ENCODE measurements at places on chromosomes 1 and 21. TPM values are rescaled to one million over a fixed set of nuclear protein-coding genes. Genes with fewer than 3 reads are reported as not detected.

HPCAL4 gene
- not detected for total RNA-seq

GBP1 gene
- total RNA-seq = not detected

SPATA1 gene
- total RNA-seq = 1.3 TPM

ARHGAP29 gene
- total RNA-seq = 1.1 TPM

PLPPR5 gene
- 2.0 TPM for total RNA-seq

TESK2 gene
- 3.3 TPM for total RNA-seq

TRABD2B gene
- 0.64 TPM for total RNA-seq

RXRG gene
- 10.4 TPM for total RNA-seq

OLFML3 gene
- 2.9 TPM for total RNA-seq

HTR6 gene
- total RNA-seq = not detected

DDX59 gene
- 10.6 TPM for total RNA-seq

- no peak overlapping the region for H3K4me3 ChIP-seq
- no peak overlapping the region for H3K27ac ChIP-seq
- no peak for DNase-seq
- peaks cover 16% of the 10 kb centered on the region for H3K27me3 ChIP-seq
- peaks cover 37% of the 10 kb centered on the region for H3K4me1 ChIP-seq
These were observed 2.1 kb upstream of the KNCN start for GRCh38 chr1:46553506-46553905.

GRCh38 chr1:7425771-7426170, 345.3 kb upstream of the VAMP3 start:
- H3K27me3 ChIP-seq = no peaks in the 10 kb centered on the region
- no peak overlapping the region for H3K4me3 ChIP-seq
- H3K27ac ChIP-seq = no peak overlapping the region

DNA sequence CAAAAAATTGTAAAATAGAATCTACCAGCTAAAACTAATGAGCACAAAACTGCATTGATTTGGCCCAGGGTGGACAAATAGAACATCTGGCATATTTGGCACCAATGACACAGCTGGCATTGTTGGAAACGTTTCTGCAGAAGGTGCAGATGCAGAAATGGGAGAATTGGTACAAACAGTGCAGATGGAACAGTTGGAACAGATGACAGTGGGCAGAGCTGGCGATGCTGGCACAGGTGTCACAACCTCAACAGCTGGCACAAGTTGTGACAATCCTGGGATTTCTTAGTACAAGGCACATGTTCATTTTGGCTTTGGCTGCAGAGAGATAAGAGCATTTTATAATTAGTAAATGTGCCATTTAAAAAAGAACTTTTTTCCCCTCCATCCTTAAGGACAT, 91.1 kb upstream of the ZBTB18 start:
- peaks cover 5% of the 10 kb centered on the region for H3K27me3 ChIP-seq
- peak overlapping the region; percentile 81 for H3K27ac ChIP-seq
- no peaks in the 10 kb centered on the region for H3K36me3 ChIP-seq
- peaks cover 32% of the 10 kb centered on the region for H3K4me1 ChIP-seq

GRCh38 chr1:218886101-218886871, 287.4 kb upstream of the LYPLAL1 start:
- no peak overlapping the region for H3K4me3 ChIP-seq
- H3K4me1 ChIP-seq = no peaks in the 10 kb centered on the region
- no peak for DNase-seq
- H3K36me3 ChIP-seq = no peaks in the 10 kb centered on the region
- H3K27ac ChIP-seq = no peak overlapping the region
- no peaks in the 10 kb centered on the region for H3K27me3 ChIP-seq

DNA sequence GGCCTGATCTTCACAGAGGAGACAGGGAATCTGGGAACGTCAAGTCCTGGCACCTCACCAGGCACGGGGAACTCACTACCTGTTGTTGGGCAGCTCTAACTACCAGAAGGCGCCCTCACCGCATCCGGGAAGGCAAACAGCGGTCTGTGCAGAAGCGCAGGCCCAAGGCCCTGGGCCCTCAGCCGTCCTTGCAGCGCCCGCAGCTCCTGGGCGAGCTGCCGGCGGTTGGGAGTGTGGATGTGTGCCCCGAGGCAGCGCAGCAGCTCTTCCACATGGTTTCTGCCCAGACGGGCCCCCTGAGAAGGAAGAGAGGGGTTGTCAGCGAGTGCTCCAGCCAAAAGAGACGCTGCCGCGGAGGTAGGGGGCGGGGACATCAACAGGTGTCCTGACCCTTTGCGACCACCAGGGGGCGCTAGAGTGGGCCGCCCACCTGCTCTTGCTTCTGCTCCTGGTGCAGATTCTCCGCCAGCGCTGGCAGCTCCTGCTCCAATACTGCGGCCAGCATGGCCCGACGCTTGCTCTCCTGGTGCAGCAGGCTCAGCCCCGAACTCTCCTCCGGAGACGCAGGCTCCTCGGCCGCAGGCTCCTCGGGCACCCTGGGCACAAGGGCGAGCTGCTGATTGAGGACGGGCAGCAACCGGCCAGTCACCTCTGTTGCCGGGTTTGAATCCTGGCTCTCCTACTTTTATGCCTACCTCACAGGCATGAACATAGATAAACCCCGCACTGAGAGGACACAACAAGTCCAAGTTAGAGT, 9.3 kb downstream of the MAP3K6 start:
- peak; percentile 83 for DNase-seq
- H3K27me3 ChIP-seq = peaks cover 9% of the 10 kb centered on the region
- no peaks in the 10 kb centered on the region for H3K36me3 ChIP-seq
- no peak overlapping the region for H3K4me3 ChIP-seq

- DNase-seq = peak; percentile 89
- peaks cover 8% of the 10 kb centered on the region for H3K27me3 ChIP-seq
- H3K36me3 ChIP-seq = no peaks in the 10 kb centered on the region
- peak overlapping the region; percentile 74 for H3K4me3 ChIP-seq
- peaks cover 68% of the 10 kb centered on the region for H3K4me1 ChIP-seq
- peak overlapping the region; percentile 95 for H3K27ac ChIP-seq
These were observed 14.8 kb upstream of the BTG2 start for GRCh38 chr1:203290261-203291089.

GRCh38 chr1:206812471-206812870, 40.2 kb upstream of the IL10 start:
- H3K4me1 ChIP-seq = no peaks in the 10 kb centered on the region
- H3K27me3 ChIP-seq = no peaks in the 10 kb centered on the region
- no peaks in the 10 kb centered on the region for H3K36me3 ChIP-seq
- no peak overlapping the region for H3K4me3 ChIP-seq

GRCh38 chr21:28455253-28455600, 537.5 kb downstream of the LTN1 start:
- H3K4me3 ChIP-seq = no peak overlapping the region
- H3K36me3 ChIP-seq = no peaks in the 10 kb centered on the region
- H3K27me3 ChIP-seq = no peaks in the 10 kb centered on the region
- no peak for DNase-seq
- no peak overlapping the region for H3K27ac ChIP-seq

- no peaks in the 10 kb centered on the region for H3K27me3 ChIP-seq
- peaks cover 7% of the 10 kb centered on the region for H3K4me1 ChIP-seq
- H3K4me3 ChIP-seq = no peak overlapping the region
- no peak for DNase-seq
- no peaks in the 10 kb centered on the region for H3K36me3 ChIP-seq
These were observed 31.7 kb downstream of the EIF2D start for GRCh38 chr1:206580438-206581113.

GRCh38 chr1:171397851-171398469, 84.0 kb downstream of the FMO4 start:
- no peak overlapping the region for H3K27ac ChIP-seq
- no peaks in the 10 kb centered on the region for H3K4me1 ChIP-seq
- H3K4me3 ChIP-seq = no peak overlapping the region
- H3K27me3 ChIP-seq = peaks cover 2% of the 10 kb centered on the region
- no peaks in the 10 kb centered on the region for H3K36me3 ChIP-seq

DNA sequence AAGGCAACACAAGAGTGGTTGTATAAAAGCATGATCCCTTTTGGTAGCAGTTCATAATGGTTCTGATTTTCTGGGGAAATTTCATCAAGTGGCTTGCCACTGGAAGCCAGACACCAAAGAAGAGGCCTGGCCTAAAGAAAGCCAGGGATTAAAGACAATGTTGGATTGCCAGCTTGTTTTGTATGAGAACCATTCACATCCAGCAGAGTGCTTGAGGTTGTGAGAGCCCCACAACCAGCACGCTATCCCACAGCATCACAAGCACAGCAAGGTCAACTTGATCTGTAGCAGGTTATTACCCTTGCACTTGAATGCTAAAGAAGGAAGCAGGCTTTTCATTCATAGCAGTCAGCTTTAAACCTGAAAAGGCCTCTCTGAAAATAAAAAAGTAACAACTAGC, 399.8 kb downstream of the PLPP3 start:
- H3K4me1 ChIP-seq = no peaks in the 10 kb centered on the region
- H3K27me3 ChIP-seq = no peaks in the 10 kb centered on the region
- H3K4me3 ChIP-seq = no peak overlapping the region
- no peak for DNase-seq
- no peaks in the 10 kb centered on the region for H3K36me3 ChIP-seq
- H3K27ac ChIP-seq = no peak overlapping the region

GRCh38 chr1:29655145-29655544, 418.8 kb downstream of the PTPRU start:
- H3K4me3 ChIP-seq = no peak overlapping the region
- peaks cover 6% of the 10 kb centered on the region for H3K27me3 ChIP-seq
- peaks cover 2% of the 10 kb centered on the region for H3K36me3 ChIP-seq

GRCh38 chr1:36305915-36306209, 306 bp upstream of the SH3D21 start:
- H3K4me1 ChIP-seq = peaks cover 6% of the 10 kb centered on the region
- no peak overlapping the region for H3K27ac ChIP-seq

GRCh38 chr21:29583424-29583924, 284.8 kb downstream of the BACH1 start:
- DNase-seq = no peak
- no peaks in the 10 kb centered on the region for H3K27me3 ChIP-seq

Measured in glutamatergic neuron (in vitro differentiated cells).